Fibroblast of pulmonary artery (primary cell): ENCODE measurements at places on chromosomes 16 and 17.

- DNase-seq = no peak
Measured at GRCh38 chr17:32303781-32304288, 38.1 kb downstream of the C17orf75 start.

DNA sequence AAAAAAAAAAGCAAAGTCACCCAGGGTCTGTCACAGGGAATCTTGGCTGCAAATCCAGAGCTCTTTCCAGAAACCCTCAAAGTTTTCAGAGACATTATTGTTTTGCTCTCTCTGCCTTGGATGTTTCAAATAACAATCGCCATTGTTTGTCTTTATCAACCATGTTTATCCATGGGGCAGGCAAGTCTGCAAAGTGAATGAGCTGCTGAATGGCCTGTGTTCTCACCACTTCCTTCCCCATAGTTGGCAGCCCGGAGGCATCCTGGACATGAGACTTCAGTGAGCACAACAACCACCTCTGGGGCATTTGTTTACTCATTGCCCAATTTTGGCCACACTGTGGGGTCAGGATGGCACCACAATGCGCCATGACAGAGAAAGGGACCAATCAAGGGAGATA, 53.1 kb upstream of the USP7 start:
- peak; percentile 13 for DNase-seq

- peak; percentile 89 for DNase-seq
Measured at GRCh38 chr17:49031965-49032928, 35.1 kb downstream of the IGF2BP1 start.

DNA sequence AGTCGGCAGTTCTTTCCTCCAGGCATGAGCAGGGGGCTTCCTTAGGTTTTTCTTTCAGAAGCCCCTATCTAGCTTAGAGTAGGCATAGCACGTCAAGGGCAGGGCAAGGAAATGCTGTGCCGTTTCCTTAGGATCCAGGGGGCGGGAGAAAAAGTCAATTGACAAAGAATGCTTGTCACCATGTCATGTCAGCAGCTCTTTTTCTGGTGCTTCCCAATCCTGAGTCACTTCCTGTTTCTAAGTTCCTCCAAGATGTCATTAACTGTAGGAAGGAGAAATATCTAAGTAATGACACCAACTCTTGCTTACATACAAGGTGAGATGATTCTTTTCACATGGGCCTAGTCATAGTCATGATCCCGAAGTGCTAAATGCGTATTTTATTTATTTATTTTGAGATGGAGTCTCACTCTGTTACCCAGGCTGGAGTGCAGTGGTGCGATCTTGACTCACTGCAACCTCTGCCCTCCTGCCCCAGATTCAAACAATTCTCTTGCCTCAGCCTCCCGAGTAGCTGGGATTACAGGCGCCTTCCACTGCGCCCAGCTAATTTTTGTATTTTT, 35.2 kb downstream of the GJC1 start:
- peak; percentile 82 for DNase-seq

DNA sequence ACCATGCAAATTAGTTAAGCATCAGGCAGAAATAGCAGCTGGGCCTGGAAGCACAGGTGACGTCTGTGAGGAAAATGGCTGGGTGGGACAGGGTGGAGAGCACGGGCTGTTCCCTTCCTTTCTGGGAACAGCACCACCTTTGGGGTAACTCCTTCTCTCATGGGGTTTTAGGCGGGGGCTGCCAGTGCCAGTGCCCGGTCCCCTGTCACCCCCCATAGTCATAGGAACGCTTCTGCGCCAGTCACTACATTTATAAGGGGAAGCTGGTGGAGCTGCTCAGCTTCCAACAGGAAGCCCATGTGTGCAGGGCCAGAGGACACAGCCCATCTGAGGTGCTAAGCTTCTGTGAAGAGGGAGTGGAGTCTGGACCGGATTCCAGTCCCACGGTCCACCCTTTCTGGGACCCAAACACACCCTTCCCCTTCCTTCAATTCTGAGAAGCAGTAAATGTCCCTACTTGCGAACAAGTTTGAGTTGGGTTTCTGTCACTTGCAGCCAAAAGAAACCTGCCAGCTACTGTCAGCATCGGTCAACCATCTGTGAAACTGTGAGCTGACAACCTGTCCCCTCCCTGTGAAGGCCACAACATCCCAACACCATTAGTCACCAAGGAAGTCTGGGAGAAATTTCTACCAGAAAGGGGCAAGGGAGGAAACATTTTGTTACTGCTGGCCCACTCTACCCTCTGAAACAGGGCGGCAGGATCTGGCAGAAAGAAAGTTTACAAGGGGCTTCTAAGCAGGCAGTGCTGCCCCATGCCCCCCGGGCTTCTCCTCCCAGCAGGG, 86.0 kb upstream of the AMZ2 start:
- no peak for DNase-seq

GRCh38 chr16:14497245-14498082, 132.6 kb downstream of the PARN start:
- DNase-seq = no peak

DNA sequence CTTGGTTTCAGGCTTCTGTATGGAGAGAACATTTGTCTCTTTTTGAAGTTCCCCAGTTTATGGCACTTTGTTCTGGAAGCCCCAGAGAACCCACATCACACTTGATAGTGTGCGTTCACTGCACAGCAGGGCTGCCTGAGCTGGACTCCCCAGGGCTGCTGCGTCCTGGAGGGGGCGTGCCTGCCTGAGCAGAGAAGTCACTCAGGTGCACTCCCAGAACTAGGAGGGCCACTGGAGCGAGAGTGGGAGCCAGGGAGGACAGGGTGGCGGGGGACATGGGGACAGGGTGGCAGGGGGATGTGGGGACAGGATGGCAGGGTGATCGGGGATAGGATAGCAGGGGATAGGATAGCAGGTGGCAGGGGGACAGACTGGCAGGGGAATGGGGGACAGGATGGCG, 43.9 kb upstream of the ZNF469 start:
- no peak for DNase-seq

- peak; percentile 65 for DNase-seq
Measured at GRCh38 chr16:11356573-11357331, 11.5 kb downstream of the RMI2 start.

GRCh38 chr17:27546624-27547300, 84.2 kb upstream of the LGALS9 start:
- DNase-seq = no peak

- peak; percentile 74 for DNase-seq
Measured at GRCh38 chr16:1378804-1379303, 27.1 kb downstream of the GNPTG start.

DNA sequence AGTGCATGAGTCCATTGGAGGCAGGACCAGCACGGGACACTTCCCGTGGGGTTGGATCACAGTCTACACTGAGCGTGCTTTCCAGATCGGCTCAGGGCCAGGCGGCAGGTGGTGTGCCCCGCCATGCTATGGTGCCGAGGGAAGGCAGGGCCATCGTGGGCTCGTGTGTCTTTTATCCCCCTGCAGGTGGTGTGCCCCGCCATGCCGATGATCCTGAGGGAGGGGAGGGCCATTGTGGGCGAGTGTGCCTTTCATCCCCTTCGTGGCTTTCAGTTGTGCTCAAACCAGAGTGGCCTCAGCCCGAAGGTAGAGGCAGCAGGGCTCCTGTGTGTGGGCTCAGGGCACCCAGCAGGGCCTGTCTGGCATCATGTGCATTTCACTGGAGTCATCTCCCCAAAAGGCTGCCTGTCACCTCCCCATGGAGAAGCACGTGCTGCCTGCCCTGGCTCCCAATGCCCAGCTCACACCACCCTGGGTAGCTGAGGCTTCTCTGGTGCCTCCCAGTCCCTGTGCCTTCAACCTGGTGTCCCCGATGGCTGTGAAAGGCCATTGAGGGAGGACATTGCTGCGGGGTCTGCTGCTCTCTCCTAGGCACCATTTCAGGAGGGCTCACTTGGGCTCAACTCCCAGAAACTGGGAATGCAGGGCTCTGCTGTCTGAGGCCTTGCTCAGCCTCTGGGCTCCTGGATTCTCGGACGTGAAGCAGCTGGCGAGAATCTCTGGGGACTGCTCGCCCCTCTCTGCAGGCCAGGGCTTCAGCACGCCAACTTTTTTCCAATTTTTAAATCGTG, 207.6 kb downstream of the NPIPB11 start:
- DNase-seq = peak; percentile 31

DNA sequence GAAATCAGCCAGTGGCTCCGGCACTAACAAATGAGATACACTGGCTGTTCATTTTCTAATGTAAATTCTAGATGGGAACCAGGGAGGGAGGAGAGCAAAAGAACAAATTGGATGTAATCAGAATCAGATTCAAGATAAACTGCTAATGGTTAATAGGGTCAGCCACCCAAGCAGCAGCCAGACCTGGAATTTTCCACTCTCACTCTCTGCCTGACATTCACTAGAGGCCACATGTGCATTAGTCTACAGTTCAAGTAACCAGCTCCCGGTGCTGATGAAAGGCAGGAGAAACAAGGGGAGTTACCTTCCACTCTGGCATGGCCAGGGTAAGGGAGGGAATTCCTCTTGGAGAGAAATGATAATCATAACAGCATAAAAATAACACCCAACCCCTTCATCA, 597.7 kb downstream of the TOX3 start:
- no peak for DNase-seq

DNA sequence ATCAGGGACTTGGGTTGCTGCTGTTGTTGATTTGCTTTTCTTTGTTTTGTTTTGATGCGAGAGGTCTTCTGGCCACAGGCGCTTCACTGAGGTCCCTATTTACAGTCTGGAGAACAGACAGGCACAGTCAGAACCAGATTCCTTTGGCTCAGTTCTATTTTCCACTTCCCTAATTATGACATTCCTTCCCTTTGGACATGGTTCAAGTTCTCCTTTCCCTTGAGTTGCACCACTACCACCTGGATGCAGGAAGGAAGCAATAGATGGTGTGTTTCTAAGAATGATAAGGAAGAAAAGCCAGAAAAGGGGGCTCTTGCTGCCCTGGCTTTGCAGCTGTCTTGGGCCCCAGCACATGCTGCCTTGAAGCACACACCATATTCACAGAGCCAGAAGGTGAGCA, 160.6 kb downstream of the MAF start:
- DNase-seq = no peak

DNA sequence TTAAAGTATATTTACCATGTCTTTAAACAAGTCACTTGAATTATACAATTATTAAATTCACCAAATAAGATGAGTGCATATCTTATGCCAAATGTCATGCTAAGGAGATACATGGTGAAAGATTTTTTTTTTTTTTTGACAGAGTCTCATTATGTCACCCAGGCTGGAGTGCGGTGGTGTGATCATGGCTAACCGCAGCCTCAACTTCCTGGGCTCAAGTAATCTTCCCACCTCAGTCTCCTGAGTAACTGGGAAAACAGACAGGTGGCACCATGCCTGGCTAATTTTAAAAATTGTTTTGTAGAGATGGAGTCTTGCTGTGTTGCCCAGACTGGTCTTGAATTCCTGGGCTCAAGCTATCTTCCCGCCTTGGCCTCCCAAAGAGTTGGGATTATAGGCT, 149.0 kb upstream of the GOT2 start:
- DNase-seq = no peak

DNA sequence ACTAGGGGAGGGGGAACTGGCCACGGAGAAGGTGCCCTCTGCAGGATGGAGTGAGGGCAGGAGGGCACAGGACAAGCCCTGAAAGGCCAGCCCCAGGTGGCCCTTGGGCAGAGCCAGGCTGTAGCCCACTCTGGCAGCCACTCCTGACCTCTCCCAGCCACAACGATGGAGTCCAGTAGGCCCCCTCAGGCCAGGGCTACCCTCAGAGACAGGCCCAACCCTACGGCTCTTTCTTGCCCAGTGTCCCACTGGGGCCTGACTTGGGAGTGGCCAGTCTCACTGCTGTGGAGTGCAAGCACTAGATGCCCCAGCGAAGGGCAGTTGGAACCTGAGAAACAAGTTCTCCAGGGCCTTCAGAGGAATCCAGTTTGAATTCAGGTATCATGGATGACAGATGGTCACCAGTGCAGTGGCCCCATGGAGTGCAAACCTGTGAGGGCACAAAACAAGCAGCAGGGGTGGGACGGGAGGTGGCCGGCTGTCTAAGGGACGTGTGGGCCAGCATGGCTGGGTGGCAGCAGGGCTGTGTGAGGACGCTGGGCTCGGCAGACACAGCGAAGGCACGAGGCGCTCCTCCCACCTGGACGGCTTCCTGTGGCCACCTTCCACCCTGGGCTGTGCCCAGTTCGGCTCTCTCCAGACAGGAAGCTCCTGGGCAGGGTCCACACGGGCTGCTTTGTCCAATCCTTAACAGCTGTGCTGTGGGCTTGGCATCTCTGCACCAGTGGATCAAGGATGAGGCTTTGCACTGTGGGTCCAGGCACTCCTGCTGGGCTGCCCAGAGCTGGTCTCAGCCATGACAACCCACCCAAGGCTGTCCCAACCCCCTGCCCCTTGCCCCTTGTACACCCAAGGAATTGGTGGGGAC, 72.1 kb downstream of the AMFR start:
- no peak for DNase-seq

GRCh38 chr17:79377230-79377786, 233.5 kb downstream of the RBFOX3 start:
- no peak for DNase-seq

DNA sequence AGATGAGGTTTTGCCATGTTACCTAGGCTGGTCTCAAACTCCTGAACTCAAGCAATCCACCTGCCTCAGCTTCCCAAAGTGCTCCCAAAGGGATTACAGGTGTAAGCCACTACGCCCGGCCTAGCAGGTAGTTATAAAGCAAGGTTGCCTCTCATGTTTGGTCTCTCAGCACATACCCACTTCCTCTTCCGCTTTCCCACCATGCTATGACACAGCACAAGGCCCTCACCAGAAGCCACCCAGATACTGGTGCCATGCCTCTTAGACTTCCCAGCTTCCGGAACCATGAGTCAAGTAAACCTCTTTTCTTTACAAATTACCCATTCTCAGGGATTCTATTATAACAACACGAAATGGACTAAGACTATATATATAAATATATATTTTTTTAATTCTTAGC, 143.6 kb downstream of the COPRS start:
- no peak for DNase-seq

DNA sequence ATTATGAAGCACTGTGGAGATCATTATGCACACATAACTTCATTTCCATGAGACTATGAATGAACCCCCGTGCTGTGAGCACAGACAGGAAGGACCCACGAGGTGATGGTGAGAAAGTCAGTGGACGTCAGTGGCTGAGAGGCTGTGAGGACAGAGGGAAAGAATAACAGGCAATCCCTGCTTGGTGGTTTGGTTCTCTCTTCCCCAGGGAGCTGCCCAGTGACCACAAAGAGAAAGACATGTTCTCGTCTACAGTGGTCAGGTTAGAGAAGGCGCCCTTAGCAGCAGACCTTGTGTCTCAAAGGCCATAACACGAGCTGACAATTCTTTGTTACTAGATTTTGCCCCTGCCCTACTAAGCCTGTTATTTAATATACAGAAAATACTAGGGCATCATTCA, 609.2 kb downstream of the TOX3 start:
- DNase-seq = no peak

GRCh38 chr17:46818316-46818928, at the start of gene WNT3:
WNT3 (minus strand) TSS chr17:46818692; CDS start chr17:46818597, 95 bp downstream.
- no peak for DNase-seq
